ENCODE measurements at places on chromosomes 3 and 15. TPM values are rescaled to one million over a fixed set of nuclear protein-coding genes. Genes with fewer than 3 reads are reported as not detected.
A peak's percentile ranks its signal among the peaks of the same experiment; 100 is the strongest.

RSL24D1 gene
- total RNA-seq = 76.2 TPM

EFHB gene
- total RNA-seq = 1.8 TPM

HIGD2B gene
- not detected for total RNA-seq

APOD gene
- 3.2 TPM for total RNA-seq

CTXND1 gene
- 0.24 TPM for total RNA-seq

WWTR1 gene
- total RNA-seq = 120 TPM

RASL12 gene
- total RNA-seq = 0.73 TPM

RTP1 gene
- not detected for total RNA-seq

PLSCR5 gene
- not detected for total RNA-seq

DNA sequence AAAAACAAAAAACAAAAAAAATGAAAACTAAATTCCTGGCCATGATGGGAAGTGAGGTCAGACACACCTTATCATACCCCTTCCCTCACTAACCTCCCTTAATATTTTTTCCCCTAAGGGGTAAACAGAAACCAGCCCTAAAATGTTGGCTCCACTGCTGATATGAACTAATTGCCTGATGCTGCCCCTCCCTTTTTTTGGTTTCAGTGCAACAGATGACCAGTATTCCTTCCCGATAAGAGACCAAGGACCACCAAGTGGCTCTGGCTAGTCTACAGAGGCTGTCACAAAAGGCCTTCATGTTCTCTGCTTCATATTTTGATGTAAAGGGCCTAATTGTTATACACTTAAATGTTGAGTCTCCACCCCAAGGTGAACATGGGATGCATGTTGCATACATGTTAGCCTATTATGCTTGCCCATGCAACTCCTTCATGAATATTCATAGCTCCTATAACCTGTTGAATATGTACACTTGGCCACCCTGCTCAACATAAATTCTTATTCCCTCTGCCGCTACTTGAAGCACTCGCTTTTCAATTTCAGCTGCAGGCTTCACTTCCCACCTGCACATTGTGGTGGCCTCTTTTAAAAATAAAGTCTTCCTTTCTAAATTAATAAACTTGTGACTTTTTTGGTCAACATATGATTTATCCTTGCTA is 12.3 kb upstream of the STAC start:
- DNase-seq = no peak

DNA sequence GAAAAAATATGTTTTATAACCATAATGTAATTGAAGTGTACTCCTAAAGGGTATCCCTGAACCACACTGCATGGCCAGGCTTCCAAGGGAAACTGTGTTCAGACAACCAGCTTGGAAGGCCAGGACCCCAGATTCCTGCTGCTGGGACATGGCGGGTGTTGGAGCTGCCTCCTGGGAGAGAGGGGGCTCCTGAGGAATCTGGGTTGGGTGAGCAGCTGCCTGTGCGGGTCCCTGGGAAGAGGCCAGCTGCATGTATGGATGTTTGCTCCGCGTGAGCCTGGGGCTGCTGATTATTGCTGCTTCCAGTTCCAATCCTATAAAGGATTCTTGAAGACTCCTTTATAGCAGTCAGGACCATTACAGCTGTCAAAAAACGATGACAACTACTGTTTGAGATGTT is 348.6 kb upstream of the ICE2 start:
- DNase-seq = no peak

- DNase-seq = no peak
Measured at GRCh38 chr15:68285259-68285980, 7.9 kb downstream of the FEM1B start.

GRCh38 chr15:40487816-40488682 is 17.3 kb downstream of the CHST14 start:
- no peak for DNase-seq

DNA sequence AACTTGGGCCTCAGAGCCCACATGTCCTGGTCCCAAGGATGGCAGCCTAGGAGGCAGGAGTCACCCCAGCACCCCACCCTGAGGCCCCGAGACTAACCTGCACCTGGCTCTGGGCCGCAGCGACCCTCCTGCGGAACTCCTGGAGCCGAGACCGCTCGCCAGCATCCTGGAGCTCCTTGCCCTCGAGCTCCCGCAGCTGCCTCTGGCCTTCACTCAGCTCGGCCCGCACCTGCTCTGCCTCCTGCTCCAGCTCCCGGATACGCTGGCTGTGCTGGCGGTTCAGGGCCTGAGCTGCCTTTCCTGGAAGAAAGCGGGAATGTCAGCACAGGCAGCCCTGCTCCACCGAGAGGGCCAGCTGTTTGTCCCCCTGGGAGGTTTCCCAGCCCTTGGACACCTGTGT is 13.2 kb downstream of the KIF7 start:
- DNase-seq = no peak

GRCh38 chr15:83398626-83399025 is 48.5 kb upstream of the SH3GL3 start:
- peak; percentile 19 for DNase-seq

DNA sequence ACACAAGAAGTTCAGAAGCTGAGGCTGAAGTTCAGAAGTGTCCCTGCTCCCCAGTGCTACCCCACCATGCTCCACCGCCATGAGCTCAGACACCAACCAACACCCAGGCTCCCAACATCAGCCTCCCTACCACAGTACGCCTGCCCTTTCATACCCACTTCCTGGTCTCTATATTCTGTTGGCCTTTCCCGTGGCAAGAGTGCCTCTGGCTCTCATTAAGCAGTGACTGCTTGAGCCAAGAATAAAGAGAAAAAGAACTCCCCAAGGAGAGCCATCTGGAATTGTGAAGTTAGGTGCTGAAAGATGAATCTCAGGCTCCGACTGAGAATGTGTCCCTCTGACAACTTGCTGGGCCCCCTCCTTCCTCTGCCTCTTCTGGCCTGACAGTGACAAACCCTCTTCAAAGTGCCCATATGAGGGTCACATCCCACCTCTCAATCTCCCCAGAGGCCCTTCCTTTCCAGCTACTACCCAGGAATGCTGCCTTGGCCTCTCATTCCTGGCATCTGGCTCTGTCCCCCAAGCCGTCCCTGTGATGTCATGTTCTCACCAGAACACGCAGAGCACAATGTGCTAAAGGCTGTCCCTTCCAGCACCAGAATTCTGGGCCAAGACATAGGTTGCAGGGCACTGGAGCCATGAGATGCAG is 306.8 kb downstream of the NTRK3 start:
- no peak for DNase-seq

DNA sequence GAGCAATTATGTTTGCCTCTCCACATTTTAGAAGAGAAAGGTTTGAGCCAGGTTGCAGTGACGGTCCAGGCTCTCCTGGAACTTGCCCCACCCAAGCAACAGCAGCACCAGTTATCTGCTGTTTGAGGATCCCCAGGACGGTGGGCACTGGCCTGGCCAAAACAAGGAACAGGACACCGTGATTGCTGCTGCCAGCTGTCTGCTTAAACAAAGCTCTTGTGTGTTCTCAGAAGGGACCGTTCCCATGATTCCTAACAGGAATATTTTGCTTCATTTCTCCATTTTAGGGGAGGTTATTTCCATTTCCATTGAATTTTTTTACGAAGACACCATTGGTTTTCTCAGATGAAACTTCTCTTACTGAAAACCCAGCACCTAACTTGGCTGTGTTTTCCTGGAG is 66.4 kb upstream of the RPL35A start:
- DNase-seq = no peak

DNA sequence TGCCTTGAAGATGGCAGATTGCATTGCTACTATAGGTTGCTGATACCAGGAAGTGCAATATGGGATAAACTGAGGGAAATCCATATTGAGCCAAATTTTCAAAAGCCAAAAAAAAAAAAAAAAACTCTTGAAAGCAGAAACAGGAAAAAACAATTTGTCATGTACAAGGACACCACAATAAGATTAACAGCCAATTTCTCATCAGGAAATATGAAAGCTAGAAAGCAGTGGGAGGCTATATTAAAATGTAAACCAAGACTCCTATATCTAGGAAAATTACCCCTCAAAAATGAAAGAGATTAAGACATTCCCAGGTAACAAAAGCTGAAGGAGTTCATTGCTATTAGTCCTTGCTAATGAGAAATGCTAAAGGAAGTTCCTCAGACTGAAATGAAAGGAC is 462.8 kb upstream of the DPH6 start:
- no peak for DNase-seq

DNA sequence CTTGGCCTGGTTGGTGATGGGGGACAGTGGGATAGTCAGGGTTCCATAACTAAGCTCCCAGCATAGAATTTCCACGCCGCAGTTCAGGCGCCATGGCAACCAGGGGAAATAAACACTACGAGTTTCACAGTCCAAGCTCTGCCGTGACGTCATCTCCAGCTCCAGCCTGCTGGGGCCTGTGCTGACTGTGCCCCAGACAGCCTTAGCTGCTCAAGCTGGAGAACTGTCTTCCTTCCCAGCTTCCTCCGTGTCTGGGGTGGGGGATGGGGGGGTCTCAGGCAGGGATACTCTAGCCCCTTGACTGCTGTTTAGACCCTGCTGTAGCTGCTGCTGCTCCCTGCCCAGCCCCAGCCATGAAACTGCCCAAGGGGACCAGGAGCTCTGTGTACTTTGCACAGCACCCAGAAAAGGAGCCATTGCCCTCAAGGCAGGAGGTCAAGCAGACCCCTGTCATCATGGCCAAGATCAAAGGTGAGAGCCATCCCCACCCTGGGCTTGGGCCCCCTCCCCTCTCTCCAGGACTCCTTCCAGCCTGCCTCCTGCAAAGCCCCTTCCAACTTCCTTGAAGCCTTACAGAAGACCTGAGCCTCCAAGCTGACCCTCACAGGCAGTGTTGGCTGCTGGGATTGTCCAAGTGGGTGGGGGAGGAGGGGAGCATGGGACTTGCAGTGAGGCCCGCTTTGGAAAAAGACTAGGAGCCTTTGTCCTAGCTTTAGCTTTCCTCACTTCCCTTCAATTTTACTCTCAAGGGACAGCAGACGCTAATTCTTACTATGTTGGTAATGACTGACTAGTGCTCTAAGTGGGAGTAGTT is 11.4 kb upstream of the CSPG4 start:
- DNase-seq = peak; percentile 95

GRCh38 chr3:108183181-108183580 is 39.0 kb downstream of the IFT57 start:
- no peak for DNase-seq

DNA sequence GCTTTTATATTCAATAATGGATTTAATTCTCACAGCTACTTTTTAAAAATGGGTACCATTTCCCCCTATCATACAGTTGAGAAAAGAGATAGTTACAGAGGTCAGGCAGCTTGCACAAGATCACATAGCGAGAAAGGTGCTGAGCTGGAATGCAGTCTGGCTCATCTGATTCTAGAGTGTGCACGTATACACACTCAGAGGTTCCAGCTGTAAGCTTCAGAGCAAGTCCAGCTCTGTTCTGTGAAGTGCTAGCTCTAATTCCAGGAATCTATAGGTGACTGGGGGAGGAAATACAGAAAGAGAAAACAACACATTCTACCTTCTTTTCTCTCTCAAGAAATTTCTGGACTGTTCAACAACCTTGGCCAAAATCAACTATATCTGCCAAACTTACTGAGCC is 318.7 kb downstream of the FOXP1 start:
- DNase-seq = no peak

GRCh38 chr15:29208836-29209235 is 60.8 kb downstream of the NSMCE3 start:
- no peak for DNase-seq

DNA sequence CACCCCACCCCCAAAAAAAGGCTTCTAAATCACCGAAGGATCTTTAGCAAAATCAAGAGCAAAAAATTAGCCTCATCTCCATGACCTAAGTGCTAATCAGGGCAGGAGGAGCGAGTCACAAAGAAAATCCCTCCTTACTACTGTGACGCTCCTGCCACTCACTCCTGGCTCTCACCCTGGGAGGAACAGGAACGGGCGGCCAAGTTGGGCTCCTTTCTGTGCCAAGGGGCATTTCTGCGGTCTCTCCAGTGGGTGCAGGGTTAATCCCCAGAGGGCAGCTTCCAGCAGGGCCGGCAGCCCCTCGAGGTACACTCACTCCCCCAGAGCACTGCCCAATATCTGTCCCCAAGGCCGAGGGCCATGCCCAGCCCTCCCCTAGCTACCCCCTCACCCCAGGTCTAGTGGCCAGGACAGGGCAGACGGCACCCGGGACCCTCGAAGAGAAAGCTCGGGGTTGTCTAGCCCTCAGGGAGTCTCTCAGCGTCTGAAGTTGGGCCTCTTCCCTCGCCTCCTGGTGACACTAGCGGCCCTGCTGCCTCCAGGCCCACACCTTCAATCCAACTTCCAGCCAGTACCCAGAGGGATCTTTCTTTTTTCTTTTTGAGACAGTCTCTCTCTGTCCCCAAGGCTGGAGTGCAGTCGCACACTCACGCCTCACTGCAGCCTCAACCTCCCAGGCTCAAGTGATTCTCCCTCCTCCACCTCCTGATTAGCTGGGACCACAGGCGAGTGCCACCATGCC is 706 bp downstream of the CAV3 start:
- DNase-seq = no peak

DNA sequence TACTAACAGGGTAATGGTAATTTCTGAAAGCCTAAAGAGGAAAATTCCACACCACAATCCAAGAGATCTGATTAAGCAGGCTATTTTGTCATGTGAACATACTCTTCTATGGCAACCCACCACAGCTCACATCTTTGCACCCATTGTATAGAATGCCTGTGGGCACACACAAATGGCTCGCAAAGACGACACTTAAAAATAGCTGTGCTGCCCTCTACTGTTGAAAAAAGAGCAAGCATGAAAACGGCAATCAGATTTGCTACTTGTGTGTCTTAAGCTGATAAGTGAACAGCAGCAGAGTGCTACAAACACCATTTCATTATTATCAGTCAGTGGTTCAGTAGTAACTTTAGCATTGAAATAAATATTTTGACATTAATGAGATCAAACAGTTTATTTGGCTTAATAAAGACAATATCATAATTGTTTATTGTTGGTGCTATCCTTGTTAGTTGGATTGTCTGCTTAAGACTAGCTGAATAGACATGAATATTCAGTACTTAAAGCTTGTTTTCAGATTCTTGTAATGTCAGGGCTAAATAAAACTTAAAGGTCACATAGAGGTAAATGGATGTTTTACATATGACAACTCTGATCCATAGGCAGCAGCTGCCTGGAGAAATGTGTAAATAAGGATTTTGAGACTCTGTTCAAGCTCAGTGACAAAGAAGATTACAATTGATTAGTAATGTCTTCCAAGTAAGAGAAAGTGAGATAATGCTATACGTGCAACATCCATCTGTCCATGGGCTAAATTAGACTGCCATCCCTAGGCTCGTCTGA is 199.1 kb downstream of the LRRN1 start:
- DNase-seq = no peak

GRCh38 chr3:78798266-78798832 is 969.4 kb downstream of the ROBO1 start:
- DNase-seq = no peak

GRCh38 chr3:24951180-24951579 is 456.5 kb upstream of the THRB start:
- no peak for DNase-seq

- no peak for DNase-seq
Measured at GRCh38 chr15:82978438-82978837, 7.6 kb upstream of the RAMAC start.

- DNase-seq = no peak
Measured at GRCh38 chr15:51799282-51800252, 29.9 kb upstream of the TMOD3 start.

DNA sequence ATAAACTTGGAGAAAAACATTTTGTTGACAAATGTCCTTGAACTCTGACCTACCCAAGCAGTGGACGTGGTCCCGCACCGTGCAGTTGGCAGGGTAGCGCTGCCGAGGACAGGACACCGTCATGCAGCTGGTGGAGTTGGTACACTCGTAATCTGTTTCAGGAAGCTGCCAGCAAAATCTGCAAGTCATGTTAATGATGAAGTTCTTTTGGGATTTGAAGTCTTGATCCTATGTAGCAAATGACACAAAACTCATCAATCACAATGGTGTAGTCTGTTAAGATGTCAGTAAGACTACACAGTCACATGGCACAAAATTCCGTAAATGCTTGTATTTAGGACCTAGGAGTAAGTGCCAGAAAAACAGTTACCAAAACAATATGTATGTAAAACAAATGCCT is 5.5 kb downstream of the TM2D3 start:
- DNase-seq = no peak
